ENCODE measurements at places on chromosomes 6 and 20.

GRCh38 chr6:159342146-159342545 lies 172.9 kb downstream of the FNDC1 start:
- no peak for DNase-seq

DNA sequence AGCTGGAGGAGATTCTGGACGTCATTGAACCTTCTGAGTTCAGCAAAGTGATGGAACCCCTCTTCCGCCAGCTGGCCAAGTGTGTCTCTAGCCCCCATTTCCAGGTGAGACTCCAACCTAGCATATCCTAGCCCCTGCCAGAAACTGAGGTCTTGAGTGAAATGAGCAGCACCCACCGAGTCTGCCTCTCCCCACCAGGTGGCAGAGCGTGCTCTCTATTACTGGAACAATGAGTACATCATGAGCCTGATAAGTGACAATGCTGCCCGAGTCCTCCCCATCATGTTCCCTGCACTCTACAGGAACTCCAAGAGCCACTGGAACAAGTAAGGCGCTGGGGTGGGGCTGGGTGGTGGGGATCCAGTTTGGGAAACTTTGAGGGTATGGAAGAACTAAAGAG lies 4.6 kb downstream of the MEA1 start:
- peak; percentile 22 for DNase-seq

DNA sequence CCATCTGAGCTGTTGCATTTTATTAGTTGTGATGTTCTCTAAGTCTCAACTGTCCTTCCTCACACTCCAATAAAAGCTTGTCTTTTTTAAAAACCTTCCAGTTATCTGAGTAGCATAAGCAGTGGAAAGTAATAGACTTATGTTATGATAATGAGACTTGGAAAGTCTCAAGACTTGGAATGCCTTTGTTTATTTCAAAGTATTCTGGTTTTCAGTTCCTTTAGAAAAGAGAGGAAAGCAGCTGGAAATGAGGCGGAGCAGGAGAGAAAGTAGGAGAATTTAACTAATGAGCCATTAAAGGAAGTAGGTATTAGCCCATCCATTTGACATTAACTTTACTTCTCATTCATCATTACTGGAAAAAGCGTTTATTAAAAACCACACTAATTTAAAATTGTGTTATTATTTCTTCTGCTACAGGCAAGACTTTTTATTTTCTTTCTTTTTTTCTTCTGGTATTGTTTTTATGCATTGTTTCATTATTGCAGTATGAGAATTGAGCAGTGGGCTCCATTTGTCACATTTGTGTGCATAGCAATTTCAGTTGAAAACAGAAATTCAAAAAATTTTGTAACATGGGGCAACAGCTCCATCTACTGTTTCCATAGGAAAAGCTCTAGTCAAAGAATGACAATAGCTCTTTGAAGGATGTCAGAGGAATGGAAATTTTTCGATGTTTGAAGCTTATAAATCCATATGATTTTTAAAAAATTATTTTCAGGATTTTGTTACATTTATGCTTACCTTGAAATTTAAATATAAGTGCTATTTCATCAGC lies 194.8 kb downstream of the COL9A1 start:
- DNase-seq: no peak

- DNase-seq: no peak
Observed at GRCh38 chr20:50695135-50695872, 4.0 kb upstream of the RIPOR3 start.

DNA sequence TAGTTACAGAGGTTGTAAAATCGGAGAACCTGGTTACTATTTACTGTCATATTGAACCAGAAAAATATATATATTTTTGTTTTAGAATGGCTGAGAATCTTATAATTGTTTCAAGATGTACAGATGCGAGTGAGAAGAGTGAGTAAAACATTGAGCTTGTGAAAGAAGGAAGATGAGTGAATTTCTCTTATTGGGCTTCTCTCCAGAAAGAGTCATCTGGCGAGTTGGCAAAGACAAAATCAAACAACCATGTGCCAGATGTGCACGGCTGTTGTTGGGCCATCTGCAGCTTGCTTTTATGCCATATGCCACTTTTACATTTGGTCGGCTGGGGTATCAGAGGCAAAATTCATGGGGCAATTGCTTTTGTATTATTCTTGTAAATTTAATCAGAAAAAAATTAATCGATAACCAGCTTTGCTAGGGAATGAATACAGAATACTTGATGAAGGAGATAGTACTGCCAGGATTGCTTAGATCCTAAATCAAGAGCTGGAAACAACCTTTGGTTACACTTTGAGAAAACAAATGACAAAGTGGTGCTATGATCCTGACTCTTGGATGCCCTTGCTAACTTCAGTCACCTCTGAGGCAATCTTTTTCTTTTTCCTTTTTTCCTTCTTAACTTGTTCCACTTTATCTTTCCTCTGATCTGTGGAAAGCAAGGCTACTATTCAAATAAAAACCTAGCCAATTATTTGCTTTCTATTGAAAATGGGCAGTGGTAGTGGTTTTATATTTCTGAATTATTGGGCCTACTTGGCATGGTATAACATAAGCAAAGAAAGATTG lies 97.1 kb upstream of the GRIK2 start:
- DNase-seq: no peak
